ENCODE measurements at places on chromosomes 13 and 19.

DNA sequence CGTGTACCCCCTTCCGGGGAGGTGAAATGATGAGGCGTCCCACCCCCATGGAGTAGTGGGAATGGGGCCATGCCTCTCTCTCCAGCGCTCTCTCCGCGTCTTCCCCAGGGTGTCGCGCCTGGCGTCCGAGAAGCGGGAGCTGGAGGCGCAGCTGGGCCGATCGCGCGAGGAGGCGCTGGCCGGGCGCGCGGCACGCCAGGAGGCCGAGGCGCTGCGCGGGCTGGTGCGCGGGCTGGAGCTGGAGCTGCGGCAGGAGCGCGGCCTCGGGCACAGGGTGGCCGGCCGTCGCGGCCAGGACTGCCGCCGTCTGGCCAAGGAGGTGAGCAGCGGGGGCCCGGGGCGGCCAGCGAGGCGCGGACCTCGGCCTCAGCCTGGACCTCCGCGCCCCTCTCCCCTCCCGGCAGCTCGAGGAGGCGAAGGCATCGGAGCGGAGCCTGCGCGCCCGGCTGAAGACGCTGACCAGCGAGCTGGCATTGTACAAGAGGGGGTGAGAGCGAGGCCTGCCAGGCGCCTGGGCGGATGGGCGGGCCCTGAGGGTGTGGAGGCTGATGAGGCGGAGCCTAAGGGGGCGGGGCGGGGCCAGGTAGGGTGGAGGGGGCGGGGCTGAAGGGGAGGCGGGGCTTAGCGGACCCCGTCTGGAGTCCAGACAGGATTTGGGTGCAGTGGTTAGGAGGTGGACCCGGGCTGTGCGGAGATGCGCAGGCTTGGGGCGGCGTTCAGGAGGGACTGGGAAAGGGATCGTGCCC is 7.7 kb downstream of the PGLYRP1 start:
- peak; percentile 54 for DNase-seq

- no peak for DNase-seq
Measured at GRCh38 chr19:38892841-38893240, 6.6 kb downstream of the SIRT2 start.

GRCh38 chr13:44294876-44295275 is 78.7 kb upstream of the SERP2 start:
- DNase-seq = no peak

GRCh38 chr19:628168-628567 is 5.2 kb downstream of the POLRMT start:
- DNase-seq = no peak

- no peak for DNase-seq
Measured at GRCh38 chr13:98523455-98524102, 53.3 kb downstream of the STK24 start.

DNA sequence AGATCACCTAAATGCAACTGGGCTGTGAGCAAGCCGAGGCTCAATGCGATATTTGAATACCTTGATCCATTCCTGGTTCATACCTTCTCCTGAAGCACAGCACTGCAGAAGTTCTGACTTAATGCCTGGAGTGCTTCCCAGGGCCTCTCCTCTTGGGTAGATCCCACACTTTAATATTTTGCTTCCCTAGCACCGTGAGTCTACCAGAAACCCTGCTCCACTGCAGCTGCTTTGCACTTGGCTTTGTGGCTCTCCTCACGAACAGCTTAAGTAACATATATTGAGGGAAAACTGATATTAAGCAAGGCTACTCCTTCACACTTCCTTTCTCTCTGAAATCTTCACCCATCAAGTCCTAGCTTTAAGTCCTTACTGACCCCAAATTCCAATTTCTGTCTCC is 51.6 kb upstream of the C13orf42 start:
- DNase-seq = no peak

DNA sequence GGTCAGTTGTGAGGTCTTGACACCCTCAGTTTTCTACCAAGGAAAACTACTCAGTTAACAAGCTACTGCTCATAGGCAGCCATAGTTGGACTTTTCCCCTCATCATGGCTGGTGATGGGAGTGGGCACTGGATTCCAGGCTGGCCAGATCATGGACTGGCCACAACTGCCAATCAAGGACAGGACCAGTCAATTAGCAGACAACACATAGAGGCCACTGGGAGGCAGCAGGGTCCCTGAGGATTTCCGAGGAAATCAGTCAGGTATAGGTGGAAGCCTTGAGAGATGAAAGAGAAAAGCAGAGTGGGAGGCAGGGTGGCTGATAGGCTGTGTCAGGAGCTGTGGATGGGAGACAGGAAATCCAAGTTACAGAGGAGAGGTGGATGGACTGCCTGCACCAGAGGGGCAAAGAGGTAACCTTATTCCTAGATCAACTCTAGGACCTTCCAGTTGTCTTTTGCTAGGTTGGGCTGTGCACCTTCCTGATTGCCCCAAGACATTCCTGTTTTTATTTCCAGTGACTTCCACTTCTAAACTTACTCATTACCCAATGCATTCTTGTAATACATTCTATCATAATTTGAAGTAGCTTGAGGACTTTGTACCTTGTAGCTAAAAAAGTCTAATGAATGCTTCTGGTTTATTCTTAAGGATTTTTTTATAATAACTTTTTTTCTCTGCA is 361.8 kb downstream of the KCNRG start:
- no peak for DNase-seq

DNA sequence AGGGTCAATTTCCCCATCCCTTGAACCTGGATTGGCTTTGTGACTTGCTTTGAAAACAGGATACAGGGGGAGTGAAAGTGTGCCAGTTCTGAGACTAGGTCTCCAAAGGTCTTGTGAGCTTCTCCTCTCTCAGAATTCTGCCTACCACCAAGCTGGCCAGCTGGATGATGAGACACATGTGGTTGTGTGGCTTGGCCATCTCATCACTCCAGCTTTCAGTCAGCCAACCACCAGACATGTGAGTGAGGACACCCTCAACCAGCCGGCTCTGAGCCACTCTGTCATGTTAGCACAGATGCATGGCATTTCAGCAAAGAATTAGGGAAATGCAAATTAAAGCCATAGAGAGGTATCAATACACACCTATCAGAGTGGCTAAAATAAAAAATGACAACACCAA is 29.5 kb downstream of the ENOX1 start:
- DNase-seq = no peak

- no peak for DNase-seq
Measured at GRCh38 chr13:39100996-39101738, 62.9 kb downstream of the NHLRC3 start.

GRCh38 chr19:39335168-39335548 is 685 bp downstream of the GMFG start:
- no peak for DNase-seq

DNA sequence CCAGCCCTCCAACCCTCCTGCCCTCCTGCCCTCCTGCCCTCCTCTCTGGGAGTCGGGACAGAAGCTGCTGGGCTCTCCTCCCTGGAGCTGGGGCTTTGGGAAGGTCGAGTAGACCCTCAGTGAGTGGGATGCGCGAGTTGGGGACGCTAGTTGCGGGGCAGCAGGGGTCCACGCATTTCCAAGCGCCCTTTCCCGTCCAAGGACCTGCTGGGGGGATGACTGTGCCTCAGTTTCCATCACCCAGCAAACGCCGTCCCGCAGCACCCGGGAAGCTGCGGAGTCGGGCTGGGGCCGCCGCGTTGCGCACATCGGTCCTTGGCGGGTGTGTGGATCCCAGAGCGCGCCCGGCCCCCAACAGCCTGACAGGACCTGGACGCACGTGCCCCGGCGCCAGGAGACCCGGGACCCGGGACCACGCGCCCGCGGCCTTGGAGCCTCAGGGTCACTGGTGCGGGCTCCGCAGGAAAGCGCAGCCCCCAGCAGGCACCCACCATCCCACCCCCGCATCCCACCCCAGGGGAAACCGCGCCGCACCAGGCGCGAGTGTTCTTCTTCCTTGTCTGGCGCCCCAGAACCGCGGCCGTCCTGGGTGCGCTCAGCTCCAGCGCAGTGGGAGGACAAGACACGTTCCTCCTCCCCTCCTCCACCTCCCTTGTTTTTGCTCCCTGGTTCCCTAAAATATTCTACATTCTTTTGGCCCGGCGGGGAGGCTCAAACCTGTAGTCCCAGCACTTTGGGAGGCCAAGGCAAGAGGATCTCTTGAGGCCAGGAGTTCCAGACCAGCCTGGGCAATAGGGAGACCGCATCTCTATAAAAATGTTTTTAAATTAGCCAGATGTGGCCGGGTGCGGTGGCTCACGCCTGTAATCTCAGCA is 9.2 kb downstream of the ONECUT3 start:
- DNase-seq = no peak

DNA sequence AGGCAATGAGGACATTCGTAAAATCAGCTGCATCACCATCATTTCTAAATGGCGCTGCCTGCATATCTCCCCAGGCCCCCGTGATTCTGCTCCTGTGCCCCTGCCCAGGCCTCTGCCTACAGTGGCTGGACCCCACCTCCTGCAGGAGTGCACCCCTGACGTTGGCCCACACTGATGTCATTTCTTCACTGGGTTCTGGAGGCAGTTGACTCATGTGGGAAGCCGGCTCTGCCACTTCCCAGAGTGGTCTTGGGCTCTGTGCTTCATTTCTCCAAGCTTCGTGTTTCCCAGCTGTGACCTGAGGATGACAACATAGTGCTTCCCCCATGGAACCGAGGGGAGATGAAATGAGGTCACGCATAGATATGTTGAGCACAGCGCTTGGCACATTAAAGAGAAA is 19.9 kb downstream of the CCNE1 start:
- DNase-seq = no peak

- DNase-seq = no peak
Measured at GRCh38 chr19:12494260-12494860, 9.7 kb upstream of the ZNF709 start.

- DNase-seq = no peak
Measured at GRCh38 chr13:97069050-97069815, 75.0 kb upstream of the OXGR1 start.

- no peak for DNase-seq
Measured at GRCh38 chr19:5890099-5890498, 13.5 kb downstream of the NDUFA11 start.

- DNase-seq = no peak
Measured at GRCh38 chr13:24081387-24081786, 79.1 kb upstream of the SPATA13 start.

DNA sequence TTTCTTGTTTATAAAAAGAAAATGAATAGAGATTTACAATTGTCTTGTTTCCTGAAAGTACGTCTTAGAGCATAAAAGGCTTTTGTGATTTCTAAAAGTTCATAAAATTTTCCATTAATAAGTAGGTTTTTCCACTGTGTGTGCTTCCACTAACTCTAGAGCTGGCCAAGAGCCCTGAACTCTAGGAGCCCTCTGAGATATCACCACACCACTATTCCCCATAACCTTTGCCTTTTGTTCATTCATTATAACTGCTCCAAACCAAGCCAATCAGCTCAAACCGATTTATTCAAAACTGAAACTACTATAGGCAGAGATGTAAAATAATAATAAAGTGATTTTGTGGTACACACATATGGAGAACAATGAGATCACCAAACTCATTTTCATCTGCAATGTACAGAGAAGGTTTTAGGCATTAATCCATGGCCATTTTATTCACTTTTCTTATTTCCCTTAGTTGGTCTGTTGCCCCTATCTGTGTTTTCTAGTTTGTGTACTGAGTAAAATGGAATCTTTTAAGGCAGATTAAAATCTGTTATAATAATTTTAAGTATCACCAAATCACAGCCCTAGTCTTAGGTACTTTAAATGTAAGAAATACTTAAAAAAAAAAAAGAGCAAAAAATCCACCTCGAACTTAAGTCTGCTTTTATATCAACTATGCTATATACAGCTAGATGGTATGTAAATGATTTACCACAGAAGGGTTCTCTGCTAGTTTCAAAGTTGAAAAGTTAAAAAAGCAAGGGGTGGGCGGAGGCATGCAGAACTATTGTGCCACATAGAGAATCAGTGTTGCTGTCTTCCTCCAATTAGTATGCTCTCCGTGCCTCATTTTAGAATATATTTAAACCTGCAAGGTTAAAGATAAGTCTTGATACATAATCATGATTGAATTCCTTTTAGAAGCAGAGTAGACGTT is 311.3 kb downstream of the KLF12 start:
- DNase-seq = no peak

DNA sequence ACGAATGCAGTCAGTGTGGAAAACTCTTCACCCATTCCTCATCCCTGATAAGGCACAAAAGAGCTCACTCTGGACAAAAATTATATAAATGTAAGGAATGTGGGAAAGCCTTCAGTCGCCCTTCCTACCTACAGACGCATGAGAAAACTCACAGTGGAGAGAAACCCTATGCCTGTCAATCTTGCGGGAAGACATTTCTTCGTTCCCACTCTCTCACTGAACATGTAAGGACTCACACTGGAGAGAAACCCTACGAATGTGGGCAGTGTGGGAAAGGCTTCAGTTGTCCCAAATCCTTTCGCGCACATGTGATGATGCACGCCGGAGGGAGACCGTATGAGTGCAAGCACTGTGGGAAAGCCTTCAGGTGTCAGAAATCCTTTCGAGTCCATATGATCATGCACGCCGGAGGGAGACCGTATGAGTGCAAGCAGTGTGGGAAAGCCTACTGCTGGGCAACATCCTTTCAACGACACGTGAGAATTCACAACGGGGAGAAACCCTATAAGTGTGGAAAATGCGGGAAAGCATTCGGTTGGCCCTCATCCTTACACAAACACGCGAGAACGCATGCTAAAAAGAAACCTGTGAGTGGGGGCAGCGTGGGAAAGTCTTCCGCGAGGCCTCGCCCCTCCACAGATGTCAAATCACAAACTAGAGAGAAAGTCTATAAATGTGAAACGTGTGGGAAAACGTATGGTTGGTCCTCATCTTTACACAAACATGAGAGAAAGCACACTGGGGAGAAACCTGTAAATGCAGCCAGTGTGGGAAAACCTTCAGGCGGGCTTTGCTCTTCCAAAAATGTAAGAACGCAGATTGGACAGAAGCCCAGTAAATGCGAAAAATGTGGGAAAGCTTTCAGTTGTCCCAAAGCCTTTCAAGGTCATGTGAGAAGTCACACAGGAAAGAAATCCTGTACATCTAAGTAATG is 10.5 kb downstream of the ZNF556 start:
- DNase-seq = no peak

DNA sequence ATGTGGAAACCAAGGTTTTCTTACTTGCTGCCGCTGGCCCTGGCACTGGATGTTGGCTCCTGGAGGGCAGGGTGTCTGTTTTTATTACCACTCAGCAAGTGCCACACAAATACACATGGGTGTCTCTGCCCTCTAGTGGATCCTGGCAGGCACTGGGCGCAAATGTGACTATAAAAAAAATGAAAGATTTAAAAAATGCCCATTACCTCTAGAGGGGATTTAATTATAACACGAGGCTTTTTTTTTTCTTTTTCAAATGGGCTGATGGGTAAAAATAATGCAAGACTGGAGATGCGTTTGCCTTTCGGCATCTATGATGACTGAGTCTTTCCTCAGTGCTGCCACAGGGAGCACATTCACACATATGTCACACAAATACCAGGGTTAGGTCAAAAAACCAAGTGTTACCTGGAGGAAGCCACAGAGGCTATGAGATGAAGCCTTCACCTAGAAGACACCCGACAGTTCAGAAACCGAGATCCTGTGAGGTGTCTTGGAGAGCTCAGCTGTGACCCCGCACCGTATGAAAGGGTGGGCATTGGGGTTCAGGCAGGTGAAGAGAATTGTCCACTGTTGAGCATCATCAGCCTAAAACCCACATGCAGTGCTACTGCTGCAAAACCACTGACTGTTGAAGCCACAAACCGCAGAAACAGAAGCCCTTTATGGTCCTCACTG is 25.7 kb downstream of the CHAMP1 start:
- no peak for DNase-seq

GRCh38 chr19:42185277-42185676 is 32.2 kb downstream of the DEDD2 start:
- DNase-seq = no peak
